ENCODE measurements at places on chromosomes 13 and 19.

DNA sequence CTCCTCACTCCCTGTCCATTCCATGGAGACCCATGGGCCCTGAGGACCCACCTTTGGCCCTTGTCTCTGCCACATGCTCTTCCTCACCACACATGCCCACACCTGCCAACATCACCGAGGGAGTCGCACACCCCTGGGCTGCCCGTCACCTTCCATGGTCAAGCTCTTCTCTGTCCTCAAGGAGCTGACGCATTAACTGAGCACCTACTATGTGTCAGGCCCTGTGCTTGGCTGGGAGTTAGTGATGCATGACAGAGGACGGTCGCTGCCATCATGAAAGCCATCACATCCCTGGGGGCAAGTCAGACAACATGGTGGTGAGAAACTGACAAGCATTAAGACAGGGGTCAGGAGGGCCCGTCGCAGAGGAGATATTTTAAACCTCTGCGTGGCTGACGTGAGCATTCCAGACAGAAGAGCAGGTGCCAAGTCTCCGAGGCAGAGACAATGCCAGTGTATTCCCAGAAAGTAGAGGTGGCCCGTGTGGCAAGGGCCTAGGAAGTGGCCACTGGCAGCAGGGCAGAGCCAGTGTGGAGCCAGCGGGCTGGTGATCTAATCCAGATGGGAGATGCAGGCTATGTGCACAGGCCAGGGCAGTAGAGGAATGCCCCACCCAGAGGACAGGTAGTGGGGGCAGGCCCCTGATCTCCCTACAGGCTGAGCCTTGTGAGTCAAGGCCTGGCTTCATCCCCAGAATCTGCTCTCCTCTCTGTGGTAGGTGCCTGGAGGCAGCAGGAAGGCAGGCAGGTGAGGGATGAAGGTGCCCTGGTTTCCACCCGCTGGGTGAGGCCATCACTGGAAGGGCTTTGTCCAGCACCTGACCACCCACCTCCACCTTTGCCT, 21.2 kb downstream of the ELAVL1 start:
- DNase-seq, result no peak

- DNase-seq, result peak; percentile 23
Measured at GRCh38 chr19:12969292-12969988, at the start of gene DAND5. DAND5 (plus strand) TSS chr19:12969576; CDS start chr19:12969661, 85 bp downstream.

DNA sequence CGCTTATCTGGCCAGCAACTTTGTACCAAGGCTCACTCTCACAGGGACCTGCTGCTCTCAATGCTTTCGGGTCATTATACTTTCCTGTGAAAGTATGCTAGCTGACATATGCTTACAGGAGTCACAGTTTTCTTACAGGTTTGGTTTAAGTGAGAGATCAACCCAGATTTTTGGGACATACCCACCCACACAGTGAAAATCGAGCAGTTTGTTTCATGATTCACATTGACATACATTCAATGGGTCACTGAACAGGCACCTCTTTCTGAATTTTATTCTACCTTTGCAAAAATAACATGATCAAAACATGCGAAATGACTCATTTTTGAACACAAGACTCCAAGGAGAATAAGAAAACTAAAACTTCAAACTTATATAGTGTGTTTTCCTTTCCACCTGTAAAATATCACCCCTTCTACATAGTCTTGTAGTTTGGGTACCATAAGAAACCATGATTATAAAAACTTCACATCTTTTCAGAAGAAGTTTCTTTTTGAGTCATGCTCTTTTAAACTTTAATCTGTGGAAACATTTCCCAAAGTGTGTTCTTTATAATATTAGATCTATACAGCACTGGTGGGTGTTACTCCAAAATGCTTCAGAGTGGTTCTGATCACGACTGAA, 44.3 kb upstream of the TEX29 start:
- no peak for DNase-seq

GRCh38 chr13:25180775-25181537, 8.9 kb upstream of the AMER2 start:
- DNase-seq, result peak; percentile 25

- DNase-seq, result no peak
Measured at GRCh38 chr19:11177592-11177991, 19.8 kb downstream of the KANK2 start.

All from ELF-1 (cell line).